ENCODE measurements at places on chromosomes 11 and 22.
A peak's percentile ranks its signal among the peaks of the same experiment; 100 is the strongest.

DNA sequence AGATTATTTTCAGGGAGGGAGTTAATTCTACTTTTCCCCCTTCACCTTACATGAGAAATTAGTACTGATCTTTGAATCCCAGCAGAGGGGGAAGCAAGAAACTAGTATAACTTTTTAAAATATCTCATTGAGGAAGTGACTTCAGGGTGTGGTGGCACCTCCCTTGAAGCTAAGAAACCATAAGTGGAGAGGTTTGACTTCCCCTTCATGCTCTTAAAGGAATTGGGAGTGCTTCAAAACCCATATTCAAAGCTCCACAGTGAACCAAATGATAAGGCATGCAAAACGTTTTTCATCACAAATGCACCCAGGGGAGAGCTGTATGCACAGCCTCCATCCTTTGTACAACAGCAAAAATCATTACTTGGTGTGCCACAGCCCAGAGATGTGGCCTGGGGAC, 540 bp downstream of the MS4A14 start:
- no peak for DNase-seq

GRCh38 chr22:37499027-37499707, 13.0 kb upstream of the MFNG start:
- DNase-seq: no peak

DNA sequence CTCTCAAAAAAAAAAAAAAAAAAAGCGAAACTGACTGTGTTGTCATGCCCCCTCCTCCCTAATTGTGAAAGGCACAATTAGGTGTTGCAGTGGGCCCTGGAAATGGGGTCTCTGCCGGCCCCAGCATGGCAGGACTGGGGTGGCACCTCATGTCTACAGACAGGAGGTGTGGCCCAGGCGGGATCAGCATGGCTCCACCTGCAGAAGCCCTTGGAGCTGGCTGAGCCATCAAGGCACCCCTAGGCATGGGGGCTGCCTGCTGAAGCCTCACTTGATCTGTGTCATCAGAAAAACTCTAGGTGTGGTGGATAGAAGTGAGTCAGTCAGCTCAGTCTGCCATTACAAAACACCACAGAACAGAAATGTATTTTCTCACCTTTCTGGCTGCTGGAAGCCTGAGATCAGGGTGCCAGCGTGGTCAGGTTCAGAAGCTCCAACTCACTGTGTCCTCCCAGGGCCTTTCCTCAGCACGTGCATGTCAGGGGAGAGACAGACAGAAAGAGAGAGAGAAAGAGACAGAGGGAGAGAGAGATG, 10.1 kb upstream of the B4GALNT4 start:
- no peak for DNase-seq

DNA sequence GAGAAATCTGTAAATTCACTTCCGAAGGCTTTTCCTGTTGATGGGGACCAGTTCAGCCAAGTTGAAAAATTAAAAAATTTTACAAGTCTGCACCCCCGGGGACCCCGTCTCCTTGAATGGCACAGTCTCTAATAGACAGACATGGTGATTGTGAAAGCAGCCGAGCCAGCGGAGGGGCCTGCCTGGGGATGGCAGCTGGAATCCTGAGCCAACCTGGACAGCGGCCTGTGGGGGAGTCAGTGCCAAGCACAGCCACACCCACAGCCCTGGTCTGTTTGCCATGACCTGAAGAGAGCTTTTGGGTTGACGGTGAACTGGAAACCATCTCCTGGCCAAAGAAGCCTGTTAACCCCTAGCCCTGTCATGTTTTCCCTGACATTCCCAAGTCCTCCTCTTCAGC, 64.7 kb downstream of the PARVG start:
- no peak for DNase-seq

GRCh38 chr11:85541683-85542082, 85.5 kb downstream of the DLG2 start:
- no peak for DNase-seq

DNA sequence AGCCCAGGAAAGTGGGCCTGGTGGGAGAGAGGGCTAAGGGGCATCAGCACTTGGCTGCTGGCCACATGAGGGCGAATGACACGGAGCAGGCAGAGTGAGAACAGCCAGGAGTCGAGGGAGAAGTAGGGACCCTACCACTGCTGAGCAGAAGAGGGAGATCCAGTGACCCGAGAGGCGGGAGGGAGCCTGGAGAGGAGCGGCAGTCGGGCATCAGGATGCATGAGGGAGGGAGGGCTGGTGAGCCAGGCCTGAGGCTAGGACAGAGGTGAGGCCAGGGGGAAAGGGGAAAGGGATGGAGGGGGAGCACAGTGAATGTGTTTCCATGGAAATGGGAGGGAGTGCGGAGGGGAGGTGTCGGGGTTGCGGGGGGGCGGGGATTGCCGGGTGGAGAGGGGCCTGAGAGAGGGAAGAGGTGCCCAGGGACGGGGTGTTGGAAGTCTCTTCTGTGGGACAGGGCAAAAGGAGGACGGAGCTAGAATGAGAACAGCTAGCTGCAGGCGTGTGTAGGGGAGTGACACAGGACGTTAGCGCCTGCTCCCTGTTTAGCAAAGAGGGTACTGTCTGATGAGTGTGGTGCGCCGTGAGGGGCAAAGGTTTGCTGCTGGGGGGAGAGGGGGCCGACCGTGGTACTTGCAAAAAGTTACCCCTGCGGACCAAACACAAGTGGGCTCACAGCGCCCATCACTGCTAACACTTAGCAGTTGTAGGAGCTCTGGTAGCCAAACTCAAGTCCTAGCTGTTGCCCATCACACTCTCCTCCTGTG, 37.1 kb upstream of the WNT11 start:
- no peak for DNase-seq

GRCh38 chr11:127118811-127119210, 118.2 kb upstream of the KIRREL3 start:
- no peak for DNase-seq

GRCh38 chr11:112785149-112785548, 176.1 kb upstream of the NCAM1 start:
- no peak for DNase-seq

GRCh38 chr11:66388780-66389386, 17.3 kb upstream of the SLC29A2 start:
- peak; percentile 74 for DNase-seq

DNA sequence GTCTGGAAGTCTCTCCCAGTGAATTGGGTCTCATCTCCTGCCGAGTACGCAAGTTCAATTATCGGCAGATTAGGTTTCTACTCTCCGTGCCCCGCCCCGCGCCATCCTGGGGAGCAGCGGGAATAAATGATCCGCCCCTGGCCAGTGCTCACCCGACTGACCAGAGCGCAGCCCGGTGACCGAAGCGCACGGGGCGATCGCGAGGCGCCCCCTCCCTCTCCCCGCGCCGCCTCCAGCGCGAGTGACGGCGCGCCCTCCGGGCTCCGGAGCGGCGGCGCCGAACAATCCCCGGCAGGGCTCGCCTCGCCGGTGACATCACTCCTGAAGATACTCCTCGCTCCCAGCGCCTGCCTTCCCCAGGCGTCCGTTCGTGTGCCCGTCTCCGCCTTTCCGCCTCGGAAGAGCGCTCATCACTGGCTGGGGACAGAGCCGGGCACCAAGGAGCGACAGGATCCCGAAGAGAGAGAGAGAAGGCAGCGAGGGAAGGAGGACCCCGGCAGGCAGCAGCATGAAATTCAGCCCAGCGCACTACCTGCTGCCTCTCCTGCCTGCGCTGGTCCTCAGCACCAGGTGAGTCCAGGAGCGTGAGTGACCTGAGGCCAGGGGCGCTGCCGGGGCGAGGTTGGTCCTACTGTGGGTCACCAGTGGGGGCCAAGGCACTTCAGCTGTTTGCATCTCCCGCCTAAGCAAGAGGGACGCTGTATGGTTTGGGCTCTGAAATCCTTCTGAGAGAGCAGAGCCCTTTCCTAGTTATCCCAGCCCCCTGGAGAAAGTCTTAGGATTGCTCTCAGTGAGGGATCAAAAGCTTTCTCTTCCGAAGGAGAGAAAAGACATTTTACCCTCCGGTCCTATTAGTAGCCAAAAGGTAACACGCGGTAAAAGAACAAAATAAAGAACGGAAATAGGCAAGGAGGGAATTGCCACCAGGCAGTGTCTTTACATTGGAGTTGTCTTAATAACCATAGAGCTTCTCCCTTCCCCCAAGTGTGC, at the start of gene LUZP2:
Gene LUZP2, plus strand, starts transcription at position 318 of the 990 bp plus-strand sequence.
- peak; percentile 59 for DNase-seq

GRCh38 chr11:86211619-86212018, 32.9 kb upstream of the EED start:
- DNase-seq: no peak

GRCh38 chr11:1847006-1847735, 5.7 kb upstream of the LSP1 start:
- DNase-seq: no peak

GRCh38 chr11:75073459-75074190, 23.1 kb downstream of the OR2AT4 start:
- DNase-seq: no peak

Measured in D341Med (cell line).